AG08396 (cell line): ENCODE measurements at places on chromosomes 3 and 15.
A peak's percentile ranks its signal among the peaks of the same experiment; 100 is the strongest.

DNA sequence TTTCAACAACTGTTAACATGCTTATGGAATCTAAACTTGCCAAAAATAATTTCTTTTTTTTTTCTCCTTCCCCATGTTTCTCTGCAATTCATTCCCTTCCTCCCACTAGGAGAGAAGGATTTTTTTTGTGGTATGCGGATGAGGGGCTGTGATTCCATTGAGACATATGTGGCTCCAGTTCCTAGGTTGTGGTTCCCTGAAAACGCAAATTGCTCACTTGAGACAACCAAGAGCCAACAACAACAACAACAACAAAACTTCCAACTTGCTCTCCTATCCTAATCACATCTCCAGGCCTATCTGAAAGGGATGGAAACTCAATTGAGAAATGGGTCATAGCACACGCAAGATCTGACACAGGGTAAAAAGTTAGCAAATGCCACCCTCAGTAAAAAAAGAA, 406.5 kb upstream of the TGFBR2 start:
- DNase-seq = no peak

DNA sequence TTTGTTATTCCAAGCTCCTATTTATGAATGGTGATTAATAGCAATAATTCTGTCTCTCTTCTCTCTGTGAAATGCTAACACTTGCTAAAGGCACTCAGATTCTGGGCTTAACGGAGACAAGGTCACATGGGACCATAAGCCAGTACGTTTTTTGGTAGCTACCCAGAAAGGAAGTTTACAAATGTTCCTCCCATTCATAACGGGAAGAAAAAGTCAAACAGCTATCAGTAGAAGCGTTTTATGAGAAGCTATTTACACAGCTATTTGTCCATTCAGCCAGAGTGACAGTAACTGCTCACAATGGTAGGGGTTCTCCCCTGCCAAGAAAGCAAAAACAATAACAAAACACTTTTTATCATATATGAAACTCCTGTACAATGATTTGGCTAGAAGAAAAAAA, 51.5 kb downstream of the ZMAT3 start:
- no peak for DNase-seq

DNA sequence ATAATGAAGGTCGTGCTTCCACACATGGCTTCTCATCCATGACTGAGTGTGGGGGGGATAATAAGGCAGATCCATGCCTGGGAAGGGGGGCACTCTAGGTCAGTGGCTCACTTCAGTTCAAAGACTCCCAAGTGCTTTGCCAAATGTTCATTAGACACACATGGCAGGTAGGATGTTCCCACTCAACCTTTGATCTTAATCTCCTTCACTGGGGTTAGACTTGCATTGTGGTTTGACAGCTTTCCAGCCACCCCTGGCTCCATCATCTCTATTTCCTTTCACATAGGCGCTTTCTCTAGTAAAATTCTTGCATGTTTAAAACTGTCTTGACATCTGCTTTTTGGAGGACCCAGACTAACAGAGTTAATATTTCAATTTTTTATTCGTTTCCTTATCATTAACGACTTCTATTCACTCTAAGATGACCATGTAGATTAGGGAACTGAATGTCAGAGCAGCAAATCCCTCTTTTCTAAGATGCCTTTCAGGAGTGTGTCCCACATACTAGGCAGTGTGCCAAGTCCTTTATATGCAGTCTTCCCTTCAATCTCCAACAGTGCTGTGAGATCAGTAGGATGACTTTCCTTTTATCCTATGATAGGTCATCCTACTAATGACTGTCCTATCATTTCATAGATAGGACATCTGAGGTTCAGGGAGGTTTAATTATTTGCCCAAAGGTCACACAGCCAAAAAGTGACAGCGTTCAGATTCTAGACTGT, 57.9 kb downstream of the BTD start:
- no peak for DNase-seq

GRCh38 chr15:64921711-64922110, 10.0 kb downstream of the ANKDD1A start:
- no peak for DNase-seq

DNA sequence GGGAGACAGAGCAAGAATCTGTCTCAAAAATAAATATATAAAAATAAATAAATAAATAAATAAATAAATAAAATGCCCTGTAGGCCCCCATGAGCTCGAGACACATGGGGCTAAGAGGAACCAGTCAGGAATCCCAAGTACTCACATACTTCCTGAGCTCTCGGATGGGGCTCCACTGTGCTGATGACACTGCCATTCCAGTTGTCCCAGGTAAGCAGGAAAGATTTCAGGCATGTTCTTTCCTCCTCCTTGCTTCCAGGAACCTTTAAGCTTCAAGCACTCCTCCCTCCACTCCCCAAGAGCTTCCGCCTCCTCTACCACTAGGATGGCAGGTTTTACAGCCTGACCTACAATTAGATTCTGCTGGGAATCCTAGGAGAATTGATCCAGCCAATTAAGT, 113.4 kb downstream of the SLC49A4 start:
- no peak for DNase-seq

GRCh38 chr15:44738340-44738984, 2.1 kb downstream of the TRIM69 start:
- DNase-seq = peak; percentile 30

GRCh38 chr3:9779721-9780457, 10.1 kb upstream of the CAMK1 start:
- no peak for DNase-seq

- peak; percentile 68 for DNase-seq
These were observed 53.6 kb downstream of the LMCD1 start for GRCh38 chr3:8555113-8555661.
